Thyroid gland (tissue), 4 donors: ENCODE measurements at places on chromosomes 4 and X. TPM values are rescaled to one million over a fixed set of nuclear protein-coding genes. Genes with fewer than 3 reads are reported as not detected.

Gene ZAR1
- not detected for total RNA-seq

Gene CBR4
- 47.7 TPM for total RNA-seq

Gene COL4A5
- 42.0 TPM for total RNA-seq

Gene FSTL5
- 0.33 TPM for total RNA-seq

Gene CLNK
- total RNA-seq: not detected

Gene FAM114A1
- total RNA-seq: 80.1 TPM

Gene MAGEA4
- not detected for total RNA-seq

Gene GRID2
- 0.33 TPM for total RNA-seq

Gene FRMD7
- not detected for total RNA-seq

Gene DUSP21
- not detected for total RNA-seq
